Activated CD4-positive, alpha-beta memory T cell treated with anti-CD3 and anti-CD28 coated beads for 36 hours (primary cell): ENCODE measurements at places on chromosomes 1 and 21.

GRCh38 chr1:243848165-243848857 is 1.7 kb downstream of the AKT3 start:
- peak overlapping the region; percentile 93 for H3K4me3 ChIP-seq
- no peak for DNase-seq
- peak overlapping the region; percentile 94 for H3K27ac ChIP-seq
- no peaks in the 10 kb centered on the region for H3K27me3 ChIP-seq
- no peaks in the 10 kb centered on the region for H3K36me3 ChIP-seq

- H3K4me1 ChIP-seq = no peaks in the 10 kb centered on the region
- H3K36me3 ChIP-seq = no peaks in the 10 kb centered on the region
- DNase-seq = no peak
- H3K27ac ChIP-seq = no peak overlapping the region
- H3K27me3 ChIP-seq = no peaks in the 10 kb centered on the region
Observed at GRCh38 chr21:43994085-43994484, 18.0 kb upstream of the TRAPPC10 start.

DNA sequence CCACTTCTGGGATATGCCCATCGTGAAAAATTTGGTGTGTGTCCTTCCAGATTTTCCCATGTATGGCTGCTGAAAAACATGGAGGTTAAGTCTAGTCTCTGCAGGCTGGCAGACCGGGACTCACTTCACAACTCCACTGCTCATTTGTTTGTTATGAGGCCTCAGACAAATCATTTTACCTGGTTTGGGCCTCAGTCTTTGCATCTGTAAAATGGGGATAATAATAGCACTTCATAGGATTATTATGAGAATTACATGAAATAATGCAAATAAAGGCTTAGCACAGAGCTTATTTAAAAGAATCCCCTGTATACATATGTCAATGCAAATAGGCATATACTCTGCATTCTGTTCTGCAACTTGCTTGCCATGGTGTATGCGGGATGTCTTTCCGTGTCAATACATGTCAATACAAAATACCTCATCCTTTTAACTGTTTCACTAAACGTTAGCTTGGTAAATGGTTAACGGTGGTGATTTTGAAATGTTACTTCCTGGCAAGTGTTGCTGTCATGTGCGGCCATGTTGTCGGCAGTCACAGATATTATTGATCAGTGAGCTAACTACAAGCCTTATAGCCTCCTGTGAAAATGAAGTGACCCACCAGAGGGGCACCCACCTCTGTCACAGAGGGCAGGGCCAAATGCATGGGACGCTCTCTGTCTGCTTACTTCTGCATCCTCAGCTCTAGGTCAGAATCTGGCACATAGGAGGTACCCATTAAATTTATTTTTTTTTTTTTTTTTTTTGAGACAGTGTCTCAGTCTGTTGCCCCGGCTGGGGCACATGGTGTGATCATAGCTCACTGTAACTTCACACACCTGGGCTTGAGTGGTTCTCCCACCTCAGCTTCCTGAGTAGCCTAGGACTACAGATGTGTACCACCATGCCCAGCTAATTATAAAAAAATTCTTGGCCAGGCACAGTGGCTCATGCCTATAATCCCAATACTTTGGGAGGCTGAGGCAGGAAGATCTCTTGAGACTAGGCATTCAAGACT is 4.3 kb downstream of the LCK start:
- H3K4me1 ChIP-seq = peaks cover 42% of the 10 kb centered on the region
- peak; percentile 53 for DNase-seq
- H3K27me3 ChIP-seq = no peaks in the 10 kb centered on the region
- H3K27ac ChIP-seq = peak overlapping the region; percentile 93

- H3K4me1 ChIP-seq = no peaks in the 10 kb centered on the region
- H3K36me3 ChIP-seq = peaks cover 4% of the 10 kb centered on the region
- H3K27ac ChIP-seq = no peak overlapping the region
- H3K27me3 ChIP-seq = no peaks in the 10 kb centered on the region
- H3K4me3 ChIP-seq = no peak overlapping the region
Observed at GRCh38 chr21:45756029-45756428, 112.5 kb downstream of the PCBP3 start.

GRCh38 chr21:42513151-42513984 is at the start of gene SLC37A1:
Gene SLC37A1 (plus strand): TSS chr21:42513852. CDS start chr21:42518455, 4,603 bp downstream.
- peaks cover 30% of the 10 kb centered on the region for H3K4me1 ChIP-seq
- H3K27ac ChIP-seq = peak within 1 kb of the TSS; percentile 63
- H3K4me3 ChIP-seq = peak within 1 kb of the TSS; percentile 77
- DNase-seq = peak; percentile 48
- peaks cover 4% of the 10 kb centered on the region for H3K36me3 ChIP-seq
- H3K27me3 ChIP-seq = no peaks in the 10 kb centered on the region

GRCh38 chr1:198253668-198254067 is 96.9 kb downstream of the NEK7 start:
- no peak for DNase-seq
- peaks cover 36% of the 10 kb centered on the region for H3K4me1 ChIP-seq
- peaks cover 7% of the 10 kb centered on the region for H3K36me3 ChIP-seq
- peak overlapping the region; percentile 61 for H3K27ac ChIP-seq
- no peaks in the 10 kb centered on the region for H3K27me3 ChIP-seq

DNA sequence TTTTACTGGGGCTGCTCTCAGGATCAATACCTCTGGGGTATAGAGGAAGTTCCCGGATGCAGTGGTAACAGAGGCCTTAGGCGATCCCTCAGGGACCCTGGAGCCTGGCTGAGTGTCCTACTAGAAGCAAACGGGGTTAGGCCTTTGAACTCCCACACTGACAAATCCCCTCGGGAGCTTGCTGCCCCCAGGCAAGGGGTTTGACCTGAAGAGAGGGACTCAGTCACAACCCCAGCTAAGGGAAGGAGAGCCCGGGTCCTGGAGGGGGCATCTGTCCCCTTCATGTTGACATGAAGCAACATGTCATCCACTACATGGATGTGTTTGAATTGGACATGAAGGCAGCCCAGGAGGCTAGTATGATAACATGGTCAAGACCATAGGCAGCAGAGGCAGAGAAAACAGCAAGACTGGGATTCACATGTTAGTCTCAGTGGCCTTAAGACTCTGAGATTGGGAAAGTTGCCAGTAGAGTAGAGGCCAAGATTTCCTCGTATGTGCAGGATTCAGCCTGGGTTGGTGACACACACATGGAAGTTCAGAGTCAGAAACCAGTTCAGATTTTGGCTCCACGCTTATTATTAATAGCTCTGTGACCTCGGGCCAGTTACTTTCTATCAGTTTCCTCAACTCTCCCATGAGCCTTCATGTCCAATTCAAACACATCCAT is 101.5 kb downstream of the KCNN3 start:
- H3K4me3 ChIP-seq = no peak overlapping the region
- no peak overlapping the region for H3K27ac ChIP-seq
- no peak for DNase-seq
- H3K36me3 ChIP-seq = no peaks in the 10 kb centered on the region

DNA sequence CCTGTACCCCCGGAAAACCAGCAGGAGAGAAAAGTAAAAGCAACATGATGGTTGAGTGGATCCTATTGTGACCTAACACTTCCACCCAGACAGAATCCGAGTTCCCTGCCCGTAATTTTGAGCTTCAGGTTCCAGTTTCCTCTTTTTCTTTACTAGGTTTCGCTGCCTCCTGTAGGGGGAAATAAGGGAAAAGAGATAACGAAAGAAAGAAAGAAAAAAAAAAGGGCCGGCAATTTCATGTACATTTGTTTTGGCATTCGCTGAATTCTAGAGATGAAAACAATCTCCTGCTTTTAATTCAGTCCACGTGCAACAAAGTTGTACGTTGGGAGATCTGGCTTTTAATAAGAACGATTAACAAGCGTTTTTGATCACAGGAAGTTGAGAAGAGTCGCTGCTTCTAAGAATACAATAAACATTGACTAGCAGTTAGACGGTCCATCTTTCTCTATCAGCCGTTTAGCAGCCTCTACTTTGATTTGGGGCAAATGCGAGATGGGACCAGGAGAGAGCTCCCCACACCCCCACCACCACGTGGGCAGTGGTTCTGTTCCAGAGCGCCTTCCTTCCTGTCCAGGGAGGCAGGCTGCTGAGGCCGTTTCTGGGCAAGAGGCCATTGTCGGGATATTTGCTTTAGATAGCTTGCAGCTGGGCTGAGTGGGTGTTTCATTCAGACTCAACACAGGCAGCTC is 155.9 kb upstream of the RUNX1 start:
- peak overlapping the region; percentile 54 for H3K4me3 ChIP-seq
- peaks cover 30% of the 10 kb centered on the region for H3K4me1 ChIP-seq
- no peaks in the 10 kb centered on the region for H3K36me3 ChIP-seq
- DNase-seq = no peak

DNA sequence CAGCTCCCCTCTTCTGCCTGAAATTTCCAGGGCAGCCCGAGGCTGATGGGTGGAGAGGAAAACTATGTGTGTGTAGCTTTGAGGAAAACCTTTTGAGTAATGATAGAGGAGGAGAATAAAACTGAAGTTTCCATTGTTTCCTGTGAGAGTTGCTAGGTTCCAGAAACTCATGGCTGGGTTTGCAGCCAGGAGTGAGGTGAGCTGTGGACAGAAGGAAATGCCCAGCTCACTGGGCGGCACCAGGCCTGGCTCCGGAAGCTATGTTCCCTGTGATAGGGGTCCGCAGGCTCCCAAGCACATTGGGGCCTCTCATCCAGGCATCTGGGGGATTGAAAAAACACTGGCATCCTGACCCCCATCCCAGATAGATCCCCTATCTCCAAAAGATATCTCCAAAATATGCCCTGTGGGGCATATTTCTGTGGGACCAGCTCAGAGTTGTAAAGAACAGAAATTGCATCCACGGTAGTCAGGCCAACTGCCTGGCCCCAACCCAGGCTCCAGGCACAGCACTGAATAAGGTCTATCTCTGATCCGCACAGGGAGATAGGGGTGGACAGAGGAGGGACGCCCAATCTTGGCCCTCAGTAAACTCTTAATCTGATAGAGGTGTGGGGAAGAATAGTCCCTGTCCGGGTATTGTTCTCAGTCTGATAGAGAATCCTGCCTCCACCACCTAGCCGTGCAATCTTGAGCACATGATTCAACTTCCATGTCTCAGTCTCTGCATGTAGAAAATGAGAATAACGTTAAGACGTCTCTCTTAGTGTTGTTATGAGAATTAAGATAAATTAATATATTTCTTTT is 1.8 kb upstream of the HSPG2 start:
- DNase-seq = no peak
- H3K27me3 ChIP-seq = peaks cover 12% of the 10 kb centered on the region
- peaks cover 11% of the 10 kb centered on the region for H3K4me1 ChIP-seq
- H3K27ac ChIP-seq = no peak overlapping the region

GRCh38 chr1:156480411-156481192 is 20.0 kb downstream of the MEF2D start:
- peaks cover 66% of the 10 kb centered on the region for H3K4me1 ChIP-seq
- H3K36me3 ChIP-seq = peaks cover 51% of the 10 kb centered on the region
- peak overlapping the region; percentile 79 for H3K27ac ChIP-seq
- peak overlapping the region; percentile 39 for H3K4me3 ChIP-seq

- no peaks in the 10 kb centered on the region for H3K4me1 ChIP-seq
- DNase-seq = no peak
- no peak overlapping the region for H3K4me3 ChIP-seq
- no peaks in the 10 kb centered on the region for H3K27me3 ChIP-seq
- H3K27ac ChIP-seq = no peak overlapping the region
Observed at GRCh38 chr1:220902916-220903315, 23.7 kb downstream of the HLX start.

DNA sequence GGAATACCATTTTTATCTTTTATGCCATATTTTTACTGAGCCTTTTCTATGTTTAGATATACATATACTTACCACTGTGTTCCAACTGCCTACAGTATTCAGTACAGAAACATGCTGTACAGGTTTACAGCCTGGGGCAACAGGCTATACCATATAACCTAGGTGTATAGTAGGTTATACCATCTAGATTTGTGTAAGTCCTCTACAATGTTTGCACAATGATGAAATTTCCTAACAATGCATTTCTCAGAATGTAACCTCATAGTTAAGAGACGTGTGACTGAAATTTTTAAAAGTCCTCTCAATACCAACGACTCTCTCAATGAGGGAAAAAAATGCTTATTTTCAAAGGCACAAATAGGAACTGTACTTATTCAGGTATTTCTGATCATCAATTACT is 21.7 kb downstream of the INTS7 start:
- DNase-seq = no peak
- no peaks in the 10 kb centered on the region for H3K4me1 ChIP-seq
- no peak overlapping the region for H3K4me3 ChIP-seq
- peaks cover 8% of the 10 kb centered on the region for H3K36me3 ChIP-seq
- H3K27me3 ChIP-seq = no peaks in the 10 kb centered on the region

DNA sequence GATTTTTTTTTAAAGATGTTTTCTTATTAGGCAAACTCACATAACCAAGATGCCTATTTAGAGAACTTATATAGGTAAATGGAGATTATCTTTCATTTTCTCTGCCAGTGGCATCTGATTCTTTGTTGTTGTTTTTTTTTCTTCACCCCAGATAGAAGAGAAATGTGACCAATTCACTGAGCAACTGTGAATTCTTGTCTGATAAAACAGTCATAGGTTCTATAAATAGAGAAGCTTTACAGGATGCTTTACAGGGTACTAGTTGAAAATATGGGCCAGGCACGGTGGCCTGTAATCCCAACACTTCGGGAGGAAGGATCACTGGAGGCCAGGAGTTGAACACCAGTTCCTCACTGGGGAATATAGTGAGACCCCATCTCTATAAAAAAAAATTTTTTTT is 50.7 kb upstream of the LAMC2 start:
- H3K27me3 ChIP-seq = no peaks in the 10 kb centered on the region
- no peak overlapping the region for H3K27ac ChIP-seq
- no peak for DNase-seq

- H3K4me1 ChIP-seq = no peaks in the 10 kb centered on the region
- DNase-seq = no peak
- H3K36me3 ChIP-seq = peaks cover 2% of the 10 kb centered on the region
- no peak overlapping the region for H3K27ac ChIP-seq
- H3K27me3 ChIP-seq = peaks cover 1% of the 10 kb centered on the region
Observed at GRCh38 chr1:54835970-54836369, 34.8 kb upstream of the TTC22 start.

GRCh38 chr1:44594871-44595735 is 79.2 kb downstream of the TMEM53 start:
- no peak overlapping the region for H3K4me3 ChIP-seq
- no peak overlapping the region for H3K27ac ChIP-seq
- H3K4me1 ChIP-seq = no peaks in the 10 kb centered on the region

GRCh38 chr1:221122501-221122900 is 243.3 kb downstream of the HLX start:
- H3K4me3 ChIP-seq = no peak overlapping the region
- DNase-seq = no peak
- peaks cover 2% of the 10 kb centered on the region for H3K27me3 ChIP-seq

DNA sequence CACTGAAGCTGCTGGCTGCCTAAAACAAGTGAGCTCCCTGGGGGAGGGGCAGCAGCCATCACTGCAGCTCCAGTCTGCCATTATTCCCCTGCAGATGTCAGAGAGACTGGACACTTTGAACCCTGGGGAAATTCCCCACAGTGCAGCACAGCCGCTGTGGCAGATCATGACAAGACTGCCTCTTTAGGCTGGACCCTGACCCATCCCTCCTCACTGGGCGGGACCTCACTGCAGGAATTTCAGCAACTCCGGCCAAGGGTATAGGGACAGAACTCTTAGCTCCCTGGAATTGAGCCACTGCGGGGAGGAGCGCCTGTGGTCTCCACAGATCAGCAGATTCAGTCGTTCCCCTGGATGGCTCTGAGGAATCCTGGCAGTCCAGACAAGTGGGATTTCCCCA is 964.6 kb downstream of the BRINP3 start:
- no peak overlapping the region for H3K4me3 ChIP-seq
- DNase-seq = no peak
- no peaks in the 10 kb centered on the region for H3K27me3 ChIP-seq
- H3K36me3 ChIP-seq = no peaks in the 10 kb centered on the region
- H3K27ac ChIP-seq = no peak overlapping the region

GRCh38 chr1:119080586-119080985 is 59.9 kb downstream of the WARS2 start:
- no peak overlapping the region for H3K27ac ChIP-seq
- peaks cover 38% of the 10 kb centered on the region for H3K36me3 ChIP-seq
